ENCODE measurements at places on chromosomes 1 and 21. TPM values are rescaled to one million over a fixed set of nuclear protein-coding genes. Genes with fewer than 3 reads are reported as not detected.

The S100A3 gene
- 1.4 TPM for total RNA-seq

The TBX19 gene
- 0.60 TPM for total RNA-seq

The HRNR gene
- total RNA-seq, result not detected

The TNFRSF18 gene
- not detected for total RNA-seq

The FCRLB gene
- 3.7 TPM for total RNA-seq

All from smooth muscle cell of the umbilical artery (primary cell).